ENCODE measurements at places on chromosomes 5 and 9.

- no peak for DNase-seq
Measured at GRCh38 chr5:162888268-162888667, 549.1 kb upstream of the CCNG1 start.

DNA sequence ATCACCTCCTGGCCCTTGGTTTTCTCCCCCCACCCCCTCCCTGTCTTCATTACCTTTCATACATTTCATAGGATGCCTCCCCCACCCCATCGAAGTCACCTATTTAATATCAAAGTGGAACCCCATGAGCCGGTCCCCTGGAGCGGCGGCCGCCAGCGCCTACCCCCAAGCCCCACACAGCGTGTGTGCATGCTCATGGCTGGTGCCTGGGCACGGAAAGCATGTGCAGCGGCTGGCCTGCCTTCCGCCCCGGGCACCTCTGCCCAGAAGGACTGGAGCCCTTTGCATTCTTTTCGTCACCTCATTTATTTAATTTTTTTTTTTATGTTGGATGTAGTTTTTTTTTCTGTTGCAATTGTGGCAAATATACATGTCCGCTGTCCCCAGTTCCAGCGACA lies 116.2 kb downstream of the WNK2 start:
- no peak for DNase-seq

DNA sequence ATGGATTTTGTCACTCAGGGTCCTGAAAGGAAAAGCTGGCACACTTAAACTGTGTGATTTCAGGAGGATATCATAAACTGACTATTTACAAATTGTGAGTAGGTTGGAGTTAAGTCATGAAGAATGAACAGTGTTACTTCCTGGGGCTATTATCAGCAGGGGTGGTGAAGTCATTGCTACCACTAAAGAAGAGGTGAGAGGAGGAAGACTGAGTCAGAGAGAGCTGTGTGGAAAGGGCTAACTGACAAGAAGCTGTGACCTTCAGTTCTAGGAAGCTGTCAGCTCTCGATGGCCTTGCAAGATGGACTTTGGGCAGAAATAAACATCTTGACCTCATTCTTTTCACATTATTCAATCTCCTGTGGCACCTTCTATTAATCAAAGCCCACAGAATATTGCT lies 72.3 kb upstream of the STARD4 start:
- no peak for DNase-seq

GRCh38 chr9:109166171-109166770 lies 778 bp downstream of the FRRS1L start:
- no peak for DNase-seq

DNA sequence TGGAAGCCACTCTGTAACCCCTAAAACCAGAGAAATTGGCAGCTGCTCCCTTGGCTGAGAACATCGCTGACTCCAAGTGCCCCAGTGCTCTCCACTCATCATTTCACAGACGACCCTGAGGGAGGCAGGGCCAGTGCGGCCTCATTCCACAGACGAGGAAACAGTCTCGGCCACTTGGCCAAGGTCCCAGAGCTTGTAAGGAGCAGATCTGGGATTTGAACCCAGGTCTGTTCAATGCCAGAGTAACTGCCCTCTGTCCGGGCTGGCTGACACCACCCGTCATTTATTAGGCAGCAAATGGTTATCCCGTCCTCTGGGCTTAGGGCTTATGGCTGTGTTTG lies 19.9 kb upstream of the IER5L start:
- DNase-seq = no peak

- no peak for DNase-seq
Measured at GRCh38 chr5:114430532-114430931, 68.7 kb downstream of the KCNN2 start.

DNA sequence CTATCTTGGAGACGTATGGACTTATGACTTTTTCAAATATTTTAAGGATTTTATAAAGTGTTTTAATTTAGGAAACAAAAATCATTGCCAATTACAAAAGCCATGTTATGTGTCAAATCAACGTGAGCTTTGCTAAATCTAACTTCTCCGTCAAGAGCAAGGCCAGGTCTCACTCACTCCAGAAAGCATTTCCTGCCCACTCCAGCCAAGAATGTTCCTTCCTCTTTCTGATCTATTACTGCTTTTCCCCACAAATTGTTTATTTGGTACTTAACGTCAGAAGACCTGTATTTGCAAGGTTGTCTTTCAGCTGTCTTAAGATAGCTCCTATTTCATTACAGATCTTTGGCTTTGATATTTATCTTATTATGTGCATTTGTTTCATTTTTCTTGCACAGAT lies 193.5 kb upstream of the HAPLN1 start:
- no peak for DNase-seq

GRCh38 chr5:96315431-96315830 lies 117.6 kb downstream of the PCSK1 start:
- DNase-seq = no peak

DNA sequence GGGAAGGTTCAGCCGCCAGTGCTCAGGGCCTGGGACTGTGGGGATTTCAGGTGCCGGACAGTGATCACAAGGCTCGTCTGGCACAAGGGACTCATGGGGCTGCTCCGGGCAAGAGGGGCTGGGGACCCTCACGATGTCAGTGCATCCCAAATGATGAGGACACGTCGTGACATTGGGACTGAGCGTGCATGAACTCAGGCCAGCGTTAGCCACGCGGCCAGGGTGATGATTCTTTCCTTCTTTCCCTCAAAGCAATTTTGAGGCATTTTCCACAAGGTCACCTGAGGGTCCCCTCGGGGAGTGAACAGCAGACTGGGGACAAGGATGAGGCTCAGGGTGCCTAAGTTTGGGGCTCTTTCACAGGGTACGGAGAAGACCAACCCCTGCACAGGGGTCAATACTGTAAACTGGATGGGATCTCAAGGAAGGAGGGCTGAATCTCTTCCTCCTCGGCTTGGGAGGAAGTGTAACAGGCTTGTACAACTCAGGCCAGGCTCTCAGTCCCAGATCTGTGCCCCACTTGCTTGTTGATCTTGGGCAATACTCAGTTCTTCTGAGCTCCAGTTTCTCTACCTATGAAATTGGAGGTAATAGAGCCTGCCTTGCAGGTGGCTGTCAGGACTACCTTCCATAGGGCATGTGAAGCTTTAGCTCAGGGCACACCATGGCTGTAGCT lies 78.5 kb downstream of the PRRT1B start:
- no peak for DNase-seq

GRCh38 chr9:9498846-9499245 lies 1114.0 kb downstream of the PTPRD start:
- DNase-seq = no peak

DNA sequence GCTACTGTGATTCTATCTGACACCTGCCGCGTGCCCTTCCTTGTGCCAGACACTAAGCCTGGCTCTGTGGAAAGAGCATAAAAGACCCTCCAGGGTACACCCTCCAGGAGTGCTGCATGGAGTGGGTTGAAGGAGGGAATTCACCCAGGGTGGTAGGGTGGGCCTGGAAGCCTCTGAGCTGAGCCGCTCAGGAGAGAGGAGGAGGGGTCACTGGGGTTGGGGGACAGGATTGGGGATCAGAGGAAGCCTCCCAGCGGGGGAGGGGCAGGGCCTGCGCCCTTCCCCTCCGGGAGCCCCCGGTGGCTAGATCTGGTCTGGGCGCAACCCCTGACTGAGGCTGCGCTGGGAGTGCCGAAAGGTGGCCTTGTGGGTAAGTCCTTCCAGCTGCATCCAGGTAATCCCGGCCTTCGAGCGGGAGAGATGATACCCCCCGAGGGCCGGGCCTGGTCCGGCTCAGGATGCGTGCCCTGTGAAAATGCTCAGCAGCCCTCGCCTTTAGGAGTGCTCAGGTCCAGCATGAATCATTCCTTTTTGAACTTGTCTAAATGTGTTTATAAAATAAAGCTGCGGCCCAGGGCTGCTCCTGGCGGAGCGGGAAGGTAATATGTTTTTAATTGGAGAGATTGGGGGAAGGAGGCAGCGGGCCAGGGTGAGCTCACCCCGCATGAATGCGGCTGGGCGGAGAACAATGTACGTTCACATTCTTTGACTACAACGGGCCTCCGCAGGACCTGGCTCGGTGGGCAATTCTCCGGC lies 118.1 kb upstream of the SMIM23 start:
- DNase-seq = no peak

GRCh38 chr5:142977363-142978051 lies 207.3 kb downstream of the ARHGAP26 start:
- DNase-seq = no peak

DNA sequence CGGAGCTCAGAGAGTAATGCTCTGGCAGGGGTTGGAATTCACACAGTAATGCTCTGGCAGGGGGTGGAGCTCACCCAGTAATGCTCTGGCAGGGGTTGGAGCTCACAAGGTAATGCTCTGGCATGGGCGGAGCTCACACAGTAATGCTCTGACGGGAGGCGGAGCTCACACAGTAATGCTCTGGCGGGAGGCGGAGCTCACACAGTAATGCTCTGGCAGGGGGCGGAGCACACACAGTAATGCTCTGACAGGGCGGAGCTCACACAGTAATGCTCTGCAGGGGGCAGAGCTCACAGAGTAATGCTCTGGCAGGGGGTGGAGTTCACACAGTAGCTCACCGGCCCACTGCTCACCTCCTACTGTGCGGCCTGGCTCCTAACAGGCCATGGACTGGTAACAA lies 47.2 kb upstream of the LPCAT1 start:
- DNase-seq = no peak

- no peak for DNase-seq
Measured at GRCh38 chr9:130112538-130113151, 58.9 kb downstream of the GPR107 start.

DNA sequence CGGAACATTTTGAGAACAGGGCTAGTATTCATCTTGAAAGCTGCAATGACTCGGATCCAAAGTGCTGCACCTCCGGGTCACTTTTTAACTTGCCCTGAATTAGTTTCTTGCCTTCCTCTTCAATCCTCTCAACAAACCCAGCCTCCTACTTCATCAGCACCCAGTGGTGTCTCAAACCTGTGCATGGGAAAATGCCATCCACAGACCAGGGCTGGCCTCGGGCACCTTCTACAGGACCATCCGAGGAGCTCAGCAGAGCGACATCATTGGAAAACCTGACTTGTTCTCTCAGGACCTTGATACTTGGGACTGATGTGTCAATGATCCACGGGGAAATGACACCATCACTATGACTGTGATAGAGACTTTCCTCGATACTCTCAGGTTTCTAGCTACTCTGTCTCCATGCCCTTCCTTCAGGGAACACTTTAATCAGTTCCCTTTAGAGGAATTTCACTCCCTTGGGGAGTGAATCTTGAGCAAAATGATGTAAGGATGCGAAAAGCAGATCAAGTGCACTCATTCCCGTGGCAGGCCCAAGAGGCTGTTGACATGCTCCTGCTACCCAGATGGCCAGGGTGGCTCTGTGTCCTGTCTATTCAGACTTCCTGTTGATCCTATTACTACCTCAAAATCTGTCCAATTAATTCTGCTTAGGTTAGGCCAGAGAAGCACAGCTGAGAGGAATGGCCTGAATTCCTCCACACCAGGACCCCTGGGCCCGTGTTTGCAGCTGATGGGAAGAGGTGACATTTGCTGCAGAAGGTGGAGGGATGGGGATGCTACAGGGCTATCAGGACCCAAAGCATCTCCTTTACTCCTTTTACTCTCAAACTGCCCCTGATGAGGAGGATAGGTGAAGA lies 96.5 kb upstream of the SLC25A48 start:
- no peak for DNase-seq

- no peak for DNase-seq
Measured at GRCh38 chr5:61200582-61201155, 38.4 kb upstream of the SMIM15 start.

GRCh38 chr9:125361837-125362531 lies 100.4 kb downstream of the GAPVD1 start:
- no peak for DNase-seq

DNA sequence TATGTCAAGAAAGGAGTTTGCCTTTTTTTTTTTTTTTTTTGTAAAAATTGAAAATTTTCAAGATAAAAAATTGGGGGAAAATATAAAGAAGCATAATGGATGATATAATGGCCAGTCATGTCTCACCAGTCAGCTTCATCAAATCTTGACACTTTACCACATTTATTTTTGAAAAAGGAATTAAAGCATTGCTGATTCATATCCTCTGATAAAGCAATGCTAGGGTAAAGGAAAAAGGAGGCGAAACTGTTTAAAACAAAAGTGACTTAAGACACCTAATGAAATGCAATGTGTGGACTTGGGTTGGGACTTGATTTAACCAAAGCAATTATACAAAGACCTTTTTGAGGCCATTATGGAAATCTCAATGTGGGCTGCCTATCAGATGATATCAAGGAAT lies 208.5 kb downstream of the ARHGAP26 start:
- no peak for DNase-seq

All from NCI-H748 treated with DMSO at 0.1 percent for 48 hours (cell line).